Stimulated activated CD4-positive, alpha-beta T cell treated with anti-CD3 and anti-CD28 coated beads, Interleukin-1b, Interleukin-23, amount 100 ng/mL, for 1 hour (primary cell): ENCODE measurements at places on chromosomes 7 and 10.
A peak's percentile ranks its signal among the peaks of the same experiment; 100 is the strongest.

GRCh38 chr10:47340608-47341170 is 7.5 kb upstream of the RBP3 start:
- DNase-seq: peak; percentile 29

- DNase-seq: no peak
Observed at GRCh38 chr10:79376078-79376628, 28.9 kb downstream of the PPIF start.

- no peak for DNase-seq
Observed at GRCh38 chr7:7478569-7478968, 57.1 kb downstream of the COL28A1 start.

DNA sequence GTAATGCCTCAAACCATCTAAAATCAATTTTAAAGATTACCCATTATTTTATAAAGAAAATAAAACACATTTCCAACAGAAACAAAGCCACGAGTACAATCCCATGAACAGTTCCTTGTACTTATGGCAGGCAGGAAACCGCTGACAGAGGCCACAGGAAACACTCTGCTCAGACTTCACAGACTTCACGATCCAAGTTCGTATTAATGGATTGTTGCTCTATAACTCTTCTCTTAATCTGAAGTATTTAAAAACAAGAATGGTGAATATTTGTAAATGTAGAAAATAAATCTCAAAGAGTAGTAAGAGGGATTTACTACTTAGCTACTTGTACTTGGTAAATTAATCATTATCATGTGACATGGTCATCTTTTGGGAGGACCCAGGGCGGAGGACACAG is 78.3 kb downstream of the SNX10 start:
- no peak for DNase-seq

DNA sequence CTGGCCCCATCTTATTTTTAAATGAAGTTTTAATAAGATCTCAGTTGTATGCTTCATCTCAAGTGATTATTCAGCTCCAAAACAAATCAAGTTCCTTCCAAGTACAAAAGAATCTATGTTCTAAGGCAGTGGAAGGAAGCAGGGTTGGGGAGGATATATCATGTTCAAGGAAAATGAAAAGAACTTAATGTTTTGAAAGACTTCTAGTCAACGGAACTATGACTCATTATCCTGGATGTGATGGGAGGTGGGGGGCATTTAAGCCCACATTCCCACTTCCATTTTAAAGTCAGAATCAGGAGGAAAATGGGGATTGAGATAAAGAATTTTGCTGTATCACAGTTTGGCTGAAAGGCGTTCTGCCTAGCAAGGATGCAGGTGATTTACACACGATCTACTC is 59.4 kb downstream of the FANK1 start:
- no peak for DNase-seq

GRCh38 chr10:38094927-38095574 is 914 bp downstream of the ZNF37A start:
- DNase-seq: no peak

DNA sequence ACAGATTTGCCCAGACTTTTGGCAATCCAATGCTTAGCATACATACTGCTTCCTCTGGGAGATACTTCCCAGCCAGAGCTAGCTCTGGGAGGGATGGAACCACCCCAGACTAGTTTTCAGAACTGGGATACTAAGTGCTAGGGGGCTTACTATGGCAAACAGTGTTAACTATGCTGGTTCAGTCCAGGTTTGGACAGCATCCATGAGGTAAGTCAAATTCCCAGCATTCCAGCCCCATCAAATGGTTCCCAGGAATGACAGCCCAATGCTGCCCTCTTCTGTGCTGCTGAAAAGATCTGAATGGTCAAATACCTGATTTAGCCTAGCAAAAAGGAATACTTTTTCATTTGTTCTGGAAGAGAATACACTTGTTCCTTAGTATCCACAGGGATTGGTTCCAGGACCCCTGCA is 141.7 kb upstream of the CCDC6 start:
- DNase-seq: no peak

DNA sequence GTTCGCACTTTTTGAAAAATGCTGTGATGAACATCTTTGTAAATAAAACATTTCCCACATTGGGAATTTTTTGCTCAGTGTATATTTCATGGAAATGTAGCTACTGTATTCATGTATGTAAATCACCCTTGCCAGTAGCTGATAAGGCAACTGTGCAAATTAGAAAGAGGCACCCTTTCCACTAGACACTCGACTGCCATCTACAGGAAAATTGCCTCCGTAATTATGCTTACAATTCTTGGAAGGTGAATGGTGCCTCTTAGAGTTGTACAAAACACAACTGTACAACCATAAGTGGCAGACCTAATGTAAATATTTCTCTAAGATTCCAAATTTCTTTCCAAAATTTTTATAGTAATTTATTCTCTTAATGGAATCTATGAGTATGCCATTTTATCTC is 491.7 kb downstream of the CCSER2 start:
- no peak for DNase-seq

- DNase-seq: no peak
Observed at GRCh38 chr10:131249955-131250344, 61.6 kb downstream of the TCERG1L start.

DNA sequence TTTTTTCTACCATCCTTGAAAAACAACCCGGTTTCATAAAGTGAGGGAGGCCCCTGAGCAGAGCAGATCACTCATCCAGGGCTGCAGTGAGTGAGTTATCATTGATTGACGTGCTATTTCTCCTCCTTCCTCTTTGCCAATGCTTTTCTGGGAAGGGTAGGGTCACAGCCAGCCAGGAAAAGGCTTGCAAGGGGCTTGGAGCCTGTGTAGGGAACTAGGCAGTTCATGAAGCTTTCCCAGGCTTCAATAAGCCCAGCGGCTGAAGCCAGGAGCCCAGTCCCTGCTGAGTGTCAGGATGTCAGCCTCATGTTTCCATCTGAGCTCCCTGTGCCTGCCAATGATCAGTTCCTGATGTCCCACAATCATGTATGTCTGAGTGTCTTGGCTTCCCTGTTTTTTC is 584.7 kb downstream of the GALNT17 start:
- DNase-seq: no peak

- DNase-seq: no peak
Observed at GRCh38 chr10:86193841-86194240, 172.8 kb downstream of the GRID1 start.

- DNase-seq: no peak
Observed at GRCh38 chr10:132253092-132253687, 54.6 kb downstream of the STK32C start.

- DNase-seq: no peak
Observed at GRCh38 chr10:93061594-93062513, 1.3 kb downstream of the CYP26C1 start.

- DNase-seq: no peak
Observed at GRCh38 chr10:21944727-21945386, 58.7 kb downstream of the DNAJC1 start.

DNA sequence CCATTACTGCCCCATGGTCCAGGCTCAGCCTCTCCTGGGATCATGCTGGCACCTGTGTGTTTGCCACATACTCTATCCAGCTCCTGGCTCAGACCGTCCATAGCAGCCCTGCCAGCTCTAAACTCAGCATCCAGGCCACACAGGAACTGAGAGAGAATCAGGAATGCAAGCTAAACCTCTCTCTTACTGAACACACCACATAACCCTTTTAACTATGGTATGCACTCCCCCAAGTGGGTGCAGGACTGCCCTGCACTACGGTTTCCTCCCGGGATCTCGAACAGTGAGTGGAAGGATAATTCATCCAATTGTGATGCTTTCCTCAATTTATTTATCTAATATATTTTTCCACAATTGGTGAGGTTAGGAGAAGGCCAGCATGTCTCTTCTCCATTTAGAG is 17.1 kb upstream of the ZNF800 start:
- DNase-seq: no peak

DNA sequence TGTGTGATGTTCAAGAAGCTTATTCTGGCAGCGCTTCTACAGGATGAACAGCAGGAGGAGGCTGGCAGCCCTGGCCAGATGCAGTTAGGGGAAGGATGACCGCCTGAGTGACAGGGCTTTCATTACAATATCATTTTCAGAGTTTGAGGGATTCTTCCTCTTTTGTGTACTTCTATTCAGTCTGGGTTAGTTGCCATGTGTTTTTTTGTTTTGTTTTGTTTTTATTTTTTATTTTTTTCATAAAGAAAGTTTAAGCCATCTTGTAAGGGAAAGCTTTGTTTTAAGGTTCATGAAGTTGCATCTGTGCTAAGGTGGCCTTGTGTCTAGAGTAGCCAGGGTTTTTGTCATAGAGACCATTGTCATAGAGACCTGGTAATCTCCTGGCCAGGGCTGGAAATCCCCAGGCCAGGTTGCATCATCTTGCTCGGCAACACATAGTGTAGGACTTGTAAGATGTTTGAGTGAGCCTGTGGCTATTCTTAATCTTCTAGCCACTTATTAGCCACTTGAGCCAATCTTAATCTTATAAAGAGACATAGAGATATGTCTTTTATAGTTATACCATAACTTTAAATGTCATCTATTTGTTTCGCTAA is 230.5 kb upstream of the TMEM229A start:
- DNase-seq: no peak

DNA sequence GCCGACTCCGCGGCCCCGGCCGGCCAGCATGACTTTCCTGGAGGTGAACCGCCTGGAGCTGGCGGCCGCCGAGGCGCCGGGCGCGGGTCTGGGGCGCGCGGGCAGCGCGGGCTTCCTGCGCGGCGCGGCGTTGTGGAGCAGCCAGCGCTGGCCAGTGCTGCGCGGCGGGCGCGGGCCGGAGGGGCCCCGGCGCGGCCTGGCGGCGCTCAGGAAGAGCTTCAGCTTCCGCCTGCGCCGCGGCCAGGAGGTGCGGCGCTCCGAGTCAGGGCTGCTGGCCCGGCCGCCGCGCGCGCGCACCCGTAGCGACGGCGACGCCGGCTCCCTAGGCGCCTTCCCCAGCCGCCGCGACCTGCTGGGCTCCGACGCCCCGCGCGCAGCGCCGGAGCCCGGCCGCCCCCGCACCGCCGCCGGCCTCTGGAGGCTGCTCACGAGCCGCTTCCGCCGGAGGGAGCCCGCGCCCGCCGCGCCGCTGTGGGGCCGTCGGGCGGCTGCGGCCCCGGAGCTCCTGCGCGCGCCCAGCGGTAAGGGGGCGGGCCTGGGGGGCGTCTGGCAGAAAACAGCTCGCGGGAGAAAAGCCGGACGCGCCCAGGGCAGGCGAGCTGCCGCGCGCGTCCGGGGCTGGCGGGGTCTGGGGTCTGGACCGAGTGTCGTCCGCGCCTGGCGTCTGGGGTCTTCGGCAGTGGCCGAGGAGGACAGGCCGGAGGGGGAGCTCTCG is 29.0 kb downstream of the AGAP3 start:
- no peak for DNase-seq

GRCh38 chr7:36037121-36037662 is 115.9 kb upstream of the EEPD1 start:
- no peak for DNase-seq

DNA sequence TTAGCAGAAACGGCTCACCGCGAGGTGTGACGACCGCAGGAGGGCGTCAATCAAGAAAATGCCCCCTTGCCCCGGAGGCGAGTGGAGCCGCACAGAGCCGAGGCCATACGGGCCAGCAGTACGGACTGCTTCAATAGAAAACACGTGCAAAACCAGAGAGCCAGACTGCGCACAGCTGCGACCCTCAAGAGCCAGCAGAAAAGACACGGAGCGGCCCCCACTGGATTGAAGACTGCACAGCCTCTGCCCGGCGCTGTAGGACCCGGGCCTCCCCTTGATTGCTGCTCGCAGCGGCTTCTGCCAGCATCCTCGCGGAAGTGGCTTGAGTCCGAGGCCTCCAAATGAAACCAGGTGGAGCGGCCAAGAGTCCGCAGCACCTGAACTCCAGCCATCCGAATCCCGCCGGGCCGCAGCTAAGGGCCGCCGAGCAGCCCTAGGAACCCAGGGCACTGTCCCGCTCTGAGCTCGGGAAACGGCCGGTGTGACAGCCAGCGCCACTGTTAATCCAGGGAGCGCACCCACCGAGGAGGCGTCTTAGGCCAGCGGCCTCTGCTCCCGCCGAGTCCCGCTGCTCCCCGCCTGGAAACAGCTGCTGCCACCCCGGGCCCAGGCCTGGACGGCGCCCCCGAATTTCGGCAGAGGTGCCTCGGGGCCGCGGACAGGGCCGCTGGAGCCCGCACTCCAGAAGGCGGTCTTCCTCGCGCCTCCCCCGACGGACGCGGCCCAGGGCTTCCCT is 660 bp upstream of the HHEX start:
- no peak for DNase-seq

DNA sequence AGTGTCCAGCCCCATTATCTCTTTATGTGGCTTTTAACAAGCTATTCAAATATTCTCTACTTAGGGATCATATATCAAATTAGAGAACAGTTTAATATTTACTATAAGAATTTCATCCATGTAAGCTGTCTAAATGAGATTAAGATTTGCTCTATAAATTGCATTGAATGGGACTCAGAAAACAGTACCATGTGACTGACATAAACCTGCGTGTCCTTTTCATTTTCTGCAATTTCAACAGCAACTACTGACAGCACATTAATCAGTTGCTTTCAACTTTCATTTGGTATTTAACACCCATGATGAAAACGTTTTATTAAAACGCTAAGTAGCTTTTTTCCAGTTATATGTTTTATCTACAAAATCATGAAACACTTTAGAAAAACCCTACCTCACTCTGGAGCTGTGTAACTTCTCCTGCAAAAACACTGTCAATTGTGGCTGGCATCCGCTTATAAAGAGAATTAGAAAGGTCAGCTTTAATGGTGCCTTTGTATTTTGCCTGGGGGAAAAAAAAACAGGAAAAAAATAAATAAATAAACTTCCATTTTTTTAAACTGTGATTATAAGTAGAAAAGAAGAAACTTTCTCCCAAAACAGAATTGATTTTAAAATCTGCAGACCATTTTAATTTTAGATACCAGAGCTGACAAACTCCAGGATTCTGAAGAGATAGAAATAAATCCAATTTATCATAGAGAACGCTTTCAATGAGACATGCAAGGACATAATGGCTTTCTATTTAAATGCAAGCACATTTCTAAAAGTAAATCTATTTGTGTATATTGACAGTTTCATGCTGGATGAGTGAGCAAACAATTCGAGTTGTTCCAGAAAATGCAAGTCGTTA is 9.2 kb downstream of the NEBL start:
- no peak for DNase-seq

DNA sequence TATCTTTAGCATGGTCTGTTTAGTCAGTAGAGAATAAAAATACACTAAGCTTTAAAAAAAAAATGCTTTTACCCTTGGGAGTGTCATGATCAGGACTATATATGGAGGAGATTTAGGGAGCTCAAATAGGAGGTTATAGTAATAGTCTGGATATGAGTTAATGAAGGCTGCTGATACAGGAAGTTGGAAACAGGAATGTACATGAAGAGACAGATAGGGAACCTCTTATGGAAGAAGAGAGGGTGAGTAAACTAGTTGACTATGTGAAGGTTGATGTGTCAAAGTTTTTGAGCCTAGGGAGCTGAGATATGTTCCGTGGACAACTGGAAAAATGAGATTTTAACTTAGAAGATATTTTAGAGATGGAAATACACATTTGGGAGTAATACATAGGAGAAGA is 472.0 kb upstream of the FZD8 start:
- no peak for DNase-seq

- DNase-seq: no peak
Observed at GRCh38 chr10:88728107-88728763, 22.2 kb downstream of the LIPK start.

- no peak for DNase-seq
Observed at GRCh38 chr7:785416-785815, 46.9 kb upstream of the SUN1 start.
